ENCODE measurements at places on chromosomes 11 and 22.

- DNase-seq, result no peak
Measured at GRCh38 chr11:119584193-119585042, 144.6 kb downstream of the NECTIN1 start.

- no peak for DNase-seq
Measured at GRCh38 chr11:118374729-118375128, 15.3 kb downstream of the UBE4A start.

DNA sequence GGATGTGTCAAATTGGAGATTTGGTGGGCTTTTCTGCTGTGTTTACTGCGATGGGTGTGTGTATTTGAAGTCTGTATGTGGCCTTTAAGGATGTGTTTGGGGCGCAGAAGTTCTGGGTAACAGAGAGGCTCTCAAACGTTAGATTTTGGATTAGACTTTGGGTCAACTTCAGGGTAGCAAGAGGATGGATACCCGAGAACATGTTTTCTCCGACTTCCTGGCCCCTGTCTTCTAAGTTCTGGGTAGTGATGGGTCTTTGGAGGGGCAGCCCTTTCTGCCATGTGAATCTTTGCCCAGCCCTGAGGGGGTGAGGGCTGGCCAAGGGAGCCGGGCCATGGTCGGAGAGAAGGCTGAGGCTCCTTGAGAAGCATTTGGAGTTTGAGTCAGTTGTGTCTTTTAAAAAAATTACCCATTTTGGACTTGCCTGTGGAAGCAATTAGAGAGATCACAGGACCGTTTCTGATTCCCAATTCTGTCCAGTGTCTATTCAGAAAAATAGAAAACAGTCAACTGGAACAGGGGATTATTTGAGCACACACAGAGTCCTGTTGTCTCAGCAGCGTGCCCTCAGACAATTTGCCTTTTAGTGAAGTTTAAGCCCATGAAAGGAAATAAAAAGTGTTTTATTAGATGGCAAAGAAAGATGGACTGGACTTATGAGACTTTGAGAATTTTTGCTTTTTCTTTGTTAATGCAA lies 114.4 kb downstream of the PTPRJ start:
- no peak for DNase-seq

GRCh38 chr11:1567052-1567720 lies 4.9 kb downstream of the DUSP8 start:
- DNase-seq, result no peak

DNA sequence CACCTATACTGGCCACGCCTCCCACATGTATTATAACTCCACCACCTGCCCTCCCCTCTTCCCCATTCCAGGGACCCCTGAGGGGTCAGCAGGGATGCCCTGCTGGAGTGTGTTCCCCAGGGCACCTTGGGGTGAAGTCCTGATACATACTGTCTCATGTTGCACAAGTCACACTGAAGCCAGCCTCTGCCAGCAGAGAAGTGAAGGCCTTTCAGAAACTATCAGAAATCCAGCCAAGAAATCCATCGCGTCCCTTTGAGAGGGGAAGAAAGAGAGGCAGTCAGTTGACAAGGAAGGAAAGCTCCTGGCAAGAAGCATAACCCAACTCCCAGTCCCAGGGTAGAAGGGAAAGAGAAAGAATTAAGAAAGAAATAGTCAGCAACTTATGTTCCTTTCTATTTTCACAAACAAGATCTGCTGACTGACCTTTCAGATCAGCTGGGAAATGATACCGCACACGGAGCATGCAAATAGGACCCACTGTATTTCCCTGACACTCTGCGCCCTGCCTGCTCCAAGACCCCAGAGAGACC lies 45.2 kb downstream of the SC5D start:
- no peak for DNase-seq

DNA sequence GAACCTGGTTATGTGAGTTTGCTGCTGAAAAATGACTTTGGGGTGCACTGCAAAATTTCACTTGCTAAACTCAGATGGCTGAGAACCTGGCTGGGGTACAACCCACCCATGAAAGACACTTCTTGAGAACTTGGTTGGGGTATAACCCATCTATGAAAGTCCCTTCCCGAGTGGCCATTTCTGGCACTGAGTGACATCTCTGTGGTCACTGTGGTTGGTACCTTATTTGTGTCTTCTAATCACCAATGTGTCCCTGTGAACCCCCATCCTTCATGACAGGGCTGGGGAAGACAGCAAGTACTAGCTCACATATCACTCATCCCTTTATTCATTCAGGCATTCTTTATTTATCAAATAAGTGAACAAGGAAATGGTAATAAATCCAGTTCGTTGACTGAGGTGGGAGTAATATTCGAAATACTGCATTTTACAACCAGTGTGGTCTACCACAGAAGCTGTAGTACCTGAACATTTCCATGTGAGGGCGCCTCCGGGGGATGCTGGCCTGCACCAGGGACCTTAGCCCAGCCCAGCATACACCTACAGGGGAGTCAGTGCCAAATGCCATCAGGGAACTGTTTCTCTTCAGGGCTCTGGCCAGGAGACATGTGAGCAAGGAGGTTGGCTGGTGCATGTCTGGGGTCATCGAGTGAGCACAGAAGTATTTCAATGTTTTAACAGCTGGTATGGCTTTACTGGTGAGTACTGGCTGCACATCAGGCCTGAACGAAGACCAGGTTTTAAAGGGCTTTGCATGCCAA lies 122.1 kb downstream of the CSNK2A3 start:
- DNase-seq, result no peak

- no peak for DNase-seq
Measured at GRCh38 chr11:124882339-124883071, 15.2 kb downstream of the ROBO4 start.

DNA sequence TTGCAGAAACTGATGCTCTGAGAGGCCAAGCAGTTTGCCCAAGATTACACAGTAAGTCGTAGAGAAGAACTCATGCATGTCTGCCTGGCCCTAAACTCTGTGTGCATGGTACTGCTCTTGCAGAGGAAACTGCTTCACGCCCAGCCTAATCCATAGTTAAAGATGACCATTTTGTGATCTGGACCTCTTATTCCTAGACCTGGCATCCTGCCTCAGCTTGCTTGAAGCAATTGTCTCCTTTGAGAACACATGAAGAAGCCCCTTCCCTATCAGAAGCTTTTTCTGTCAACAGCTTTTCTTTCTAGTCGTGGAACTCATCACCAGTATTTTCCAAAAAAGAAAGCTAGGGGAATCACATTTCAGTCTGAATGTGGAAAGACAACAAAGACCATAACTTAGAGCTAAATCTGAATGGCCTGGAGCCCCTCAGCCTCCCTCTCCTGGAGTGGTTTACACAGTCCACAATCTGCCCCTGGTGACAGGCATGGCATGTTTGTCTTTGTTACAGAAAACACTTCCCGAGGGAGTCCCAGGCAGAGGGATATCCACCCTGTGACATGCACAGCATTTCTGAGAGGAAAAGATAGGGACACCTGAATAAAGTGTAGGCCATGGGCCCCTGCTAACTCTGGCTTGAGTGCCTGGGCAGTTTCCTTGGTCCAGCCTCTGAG lies 2.9 kb upstream of the FZD4 start:
- no peak for DNase-seq

- no peak for DNase-seq
Measured at GRCh38 chr11:110430267-110431050, 711 bp downstream of the FDX1 start.

- peak; percentile 3 for DNase-seq
Measured at GRCh38 chr22:45064313-45065278, 54.8 kb upstream of the PHF21B start.

- DNase-seq, result no peak
Measured at GRCh38 chr11:33931067-33931466, 39.2 kb upstream of the LMO2 start.

- DNase-seq, result no peak
Measured at GRCh38 chr11:79092791-79093353, 348.0 kb downstream of the TENM4 start.

DNA sequence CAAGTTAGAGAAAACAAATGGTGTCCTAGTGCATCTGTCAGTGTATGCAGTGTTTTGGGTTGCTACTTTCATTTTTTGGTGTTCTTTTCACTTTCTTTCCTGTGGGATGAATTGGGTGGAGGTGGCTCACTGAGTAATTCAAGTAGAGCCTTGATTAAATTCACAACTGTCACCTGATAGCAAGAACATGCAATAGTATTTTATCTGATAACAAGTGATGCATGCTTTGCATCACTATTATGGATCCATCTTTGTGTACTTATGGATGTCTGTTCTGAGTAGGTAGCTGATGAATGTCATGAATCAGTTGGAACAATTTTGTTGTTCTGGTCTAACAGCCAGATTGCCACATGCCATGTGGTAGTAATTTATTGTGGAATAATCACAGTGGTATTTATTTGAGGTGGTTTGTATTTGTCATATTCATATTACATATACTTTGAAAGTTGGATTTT lies 87.5 kb downstream of the DDX10 start:
- DNase-seq, result no peak

DNA sequence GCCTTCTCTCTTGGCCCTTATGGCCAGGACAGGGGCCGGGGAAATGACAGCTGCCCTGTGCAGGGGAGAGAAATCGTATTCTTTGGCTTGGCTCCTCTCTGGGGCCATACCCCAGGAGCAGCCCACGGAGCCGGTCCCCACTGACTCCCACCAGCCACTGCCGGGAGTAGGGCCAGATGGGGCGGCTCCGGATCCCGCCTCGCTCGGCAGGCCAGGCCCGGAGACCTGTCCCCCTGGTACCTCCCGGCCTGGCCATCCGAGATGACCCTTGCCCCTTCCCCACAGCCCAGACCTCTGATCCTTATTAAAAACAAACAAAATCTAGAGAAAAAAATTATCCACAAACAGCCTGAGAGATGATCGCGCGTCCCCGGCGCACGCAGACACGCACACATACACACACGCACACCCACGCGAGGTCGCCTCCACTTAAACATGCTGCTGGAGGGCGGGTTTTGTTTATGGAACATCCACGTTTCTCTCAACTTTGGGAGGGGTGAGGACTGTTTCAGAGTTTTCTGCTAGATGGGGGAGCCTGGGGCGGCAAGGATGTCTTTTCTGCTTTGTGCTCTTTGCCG lies 59.1 kb downstream of the IGLL1 start:
- DNase-seq, result no peak

- no peak for DNase-seq
Measured at GRCh38 chr22:24965822-24966626, 13.5 kb downstream of the KIAA1671 start.

DNA sequence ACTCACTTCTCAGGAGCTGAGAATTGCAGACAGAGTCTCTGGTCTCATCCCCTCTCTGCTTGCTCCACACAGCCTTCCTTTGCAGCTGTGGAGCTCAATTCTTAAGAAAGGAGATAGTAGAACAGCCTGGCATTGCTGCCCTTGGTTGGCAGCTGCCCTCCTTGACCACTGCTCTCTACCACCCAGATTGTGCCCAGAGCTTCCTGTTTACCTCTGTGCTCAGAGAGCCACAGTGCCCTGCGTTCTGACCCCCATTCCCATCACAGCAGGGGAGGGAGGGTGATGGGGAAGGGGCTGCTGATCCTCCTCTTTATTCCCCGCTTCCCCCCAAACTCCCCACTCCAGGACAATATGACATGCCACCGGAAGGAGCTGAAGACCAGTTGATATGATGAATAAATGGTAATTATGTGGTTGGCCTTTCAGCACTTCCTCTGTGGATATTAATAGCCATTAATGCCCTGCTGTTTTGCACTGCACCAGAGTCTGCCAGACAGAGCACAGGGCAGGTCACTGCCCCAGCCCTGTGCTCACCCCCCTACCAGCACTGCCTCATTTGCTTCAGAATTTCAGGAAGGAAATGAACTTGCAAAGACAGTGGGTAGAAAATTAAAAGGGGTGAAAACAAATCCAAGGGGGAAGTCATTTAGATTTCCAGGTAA lies 426.8 kb upstream of the CADM1 start:
- no peak for DNase-seq

DNA sequence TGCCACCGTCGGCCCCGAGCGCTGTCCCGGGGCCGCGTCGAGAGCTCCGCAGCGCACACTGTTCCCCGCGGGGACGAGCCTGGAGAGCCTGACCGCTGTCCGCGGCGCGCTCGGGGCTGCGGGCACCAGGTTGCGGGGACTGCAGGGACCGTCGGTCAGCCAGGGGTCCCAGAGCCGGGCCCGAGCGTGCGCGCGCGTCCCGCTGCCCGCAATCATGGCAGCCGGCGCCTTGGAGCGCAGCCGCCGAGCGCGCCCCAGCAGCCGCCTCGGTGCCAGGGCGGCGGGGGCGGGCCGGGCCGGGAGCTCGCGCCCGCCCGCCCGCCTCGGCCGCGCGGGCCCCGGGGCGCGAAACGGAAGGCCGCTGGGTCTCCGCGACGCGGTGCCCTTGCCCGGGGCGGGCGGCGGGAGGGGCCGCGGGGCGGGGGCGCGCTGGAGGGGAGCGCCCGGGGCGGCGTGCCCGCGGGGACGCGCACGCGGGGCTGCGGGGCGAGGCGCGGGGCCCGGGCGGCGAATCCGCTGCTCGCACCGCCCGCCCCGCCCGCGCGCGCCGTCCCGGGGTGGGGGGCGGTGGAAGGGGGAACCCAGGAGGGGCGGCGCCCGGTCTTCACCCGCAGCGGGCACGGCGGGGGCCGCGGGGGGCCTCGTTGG lies 79.4 kb upstream of the PPARA start:
- peak; percentile 41 for DNase-seq

DNA sequence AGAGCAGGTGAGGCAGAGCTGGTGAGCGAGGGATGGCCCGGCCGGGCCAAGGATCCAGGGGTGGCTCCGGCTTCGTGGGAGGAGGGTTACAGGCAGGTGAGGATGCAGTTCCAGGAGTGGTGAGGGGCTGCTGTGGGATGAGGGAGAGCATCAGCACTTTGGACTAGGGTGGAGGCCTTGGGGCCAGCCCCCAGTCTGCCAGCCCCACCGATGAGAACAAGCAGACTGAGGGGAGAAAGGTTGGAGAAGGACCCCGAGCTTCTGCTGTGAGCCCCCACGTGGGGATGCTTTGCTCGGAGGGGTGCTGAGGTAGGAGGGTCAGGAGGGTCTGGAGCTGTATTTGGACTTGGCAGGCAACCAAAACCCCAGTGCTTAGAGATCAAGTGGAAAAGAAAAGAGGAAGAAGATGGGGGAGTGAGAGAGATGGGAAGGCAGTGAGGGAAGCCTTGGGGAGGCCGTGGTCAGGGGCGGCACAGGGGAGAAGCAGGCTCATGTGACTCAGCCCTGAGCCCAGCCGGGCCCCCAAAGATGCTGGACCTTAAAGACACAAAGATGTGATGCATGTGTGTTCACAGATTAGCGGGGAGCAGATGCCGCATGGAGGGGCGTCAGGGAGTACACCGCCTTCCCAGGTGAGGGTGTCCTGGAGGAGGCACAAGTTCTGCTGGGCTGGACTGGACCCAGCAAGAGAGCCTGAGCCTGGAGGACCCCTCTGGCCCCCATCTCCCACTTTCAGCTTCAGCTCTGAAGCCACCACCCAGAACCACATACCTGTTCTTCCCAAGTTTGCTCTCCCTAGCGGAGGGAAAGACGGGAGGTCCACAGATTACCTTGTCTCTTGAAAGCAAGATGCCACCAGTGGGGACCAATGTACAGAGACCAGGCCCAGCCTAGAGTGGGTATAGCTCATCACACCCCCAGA lies 91.3 kb downstream of the CDKN1C start:
- DNase-seq, result no peak

DNA sequence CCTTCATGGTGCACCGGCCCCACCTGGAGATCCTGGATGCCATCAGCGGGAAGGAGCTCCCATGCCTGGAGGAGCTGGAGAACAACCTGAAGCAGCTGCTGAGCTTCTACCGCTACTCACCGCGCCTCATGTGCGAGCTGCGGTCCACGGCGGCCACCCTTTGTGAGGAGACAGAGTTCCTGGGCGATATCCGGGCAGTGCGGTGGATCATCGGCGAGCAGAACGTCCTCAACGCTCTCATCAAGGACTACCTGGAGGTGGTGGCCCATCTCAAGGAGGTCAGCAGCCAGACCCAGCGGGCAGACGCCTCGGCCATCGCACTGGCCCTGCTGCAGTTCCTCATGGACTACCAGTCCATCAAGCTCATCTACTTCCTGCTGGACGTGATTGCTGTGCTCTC lies 59.2 kb downstream of the SYT13 start:
- DNase-seq, result no peak
